ENCODE measurements at places on chromosomes 5 and 9.
A peak's percentile ranks its signal among the peaks of the same experiment; 100 is the strongest.

- no peak for DNase-seq
These were observed 70.5 kb upstream of the OR2K2 start for GRCh38 chr9:111400564-111400898.

- DNase-seq: peak; percentile 70
These were observed 89.7 kb upstream of the CCNG1 start for GRCh38 chr5:163347671-163348070.

DNA sequence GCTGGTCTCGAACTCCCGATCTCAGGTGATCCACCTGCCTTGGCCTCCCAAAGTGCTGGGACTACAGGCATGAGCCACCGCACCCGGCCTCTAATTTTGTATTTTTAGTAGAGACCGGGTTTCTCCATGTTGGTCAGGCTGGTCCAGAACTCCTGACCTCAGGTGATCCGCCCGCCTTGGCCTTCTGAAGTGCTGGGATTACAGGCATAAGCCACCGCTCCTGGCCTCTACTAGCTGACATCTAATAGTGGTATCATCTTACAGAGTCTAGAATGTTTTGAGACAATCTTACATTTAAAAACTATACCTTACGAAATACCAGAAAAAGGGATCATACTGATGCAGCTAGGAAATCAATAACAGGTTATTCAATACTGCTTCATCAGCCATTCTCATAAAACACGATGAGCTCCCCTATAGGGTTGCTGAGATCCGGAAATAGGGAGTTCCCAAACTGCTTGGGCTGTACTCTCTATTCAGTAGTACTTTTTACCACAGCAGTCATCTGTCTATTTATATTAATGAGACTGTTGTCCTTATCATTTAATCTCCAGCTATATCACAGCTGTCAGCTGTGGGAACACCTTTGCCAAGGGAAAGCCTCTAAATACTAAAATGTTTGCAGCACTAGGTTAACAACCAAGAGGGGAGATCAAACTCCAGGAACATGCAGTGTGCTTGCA is 8.1 kb upstream of the UBE2D2 start:
- DNase-seq: no peak

DNA sequence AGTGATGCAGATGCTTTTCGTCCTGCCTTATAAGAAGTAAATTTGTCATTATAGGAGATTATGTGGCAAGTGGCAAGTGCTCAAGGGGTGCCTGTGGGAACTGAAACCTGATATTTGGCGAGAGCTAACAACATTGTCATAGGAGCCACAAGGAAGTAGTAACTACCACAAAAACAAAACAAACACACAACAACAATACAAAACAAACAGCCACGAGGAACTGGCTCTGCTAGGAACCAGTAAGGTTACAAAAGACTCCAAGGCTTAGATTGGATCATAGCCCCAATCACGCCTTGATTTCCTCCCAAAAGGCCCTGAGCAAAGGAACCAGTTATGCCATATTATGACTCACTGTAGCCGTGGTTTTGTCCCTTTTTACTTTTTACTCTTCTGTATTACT is 1045.2 kb downstream of the CDH12 start:
- DNase-seq: no peak

DNA sequence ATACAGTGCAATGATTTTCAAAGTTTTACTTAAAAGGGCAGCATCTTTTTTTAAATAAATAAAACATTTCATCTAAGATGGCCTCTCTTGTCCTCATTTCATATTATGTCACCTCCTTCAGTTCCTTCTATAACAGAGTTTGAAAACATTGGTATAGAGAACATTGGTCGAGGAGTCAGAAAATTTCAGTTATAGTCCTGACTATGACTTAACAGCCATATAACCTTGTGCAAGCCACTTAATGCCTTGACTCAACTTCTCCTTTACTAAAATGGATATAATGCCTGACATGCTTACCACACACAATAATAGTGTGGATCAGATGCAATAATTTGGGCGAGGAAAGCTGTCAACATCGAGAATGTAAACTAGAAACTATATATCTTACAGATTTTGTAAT is 22.6 kb downstream of the SSBP2 start:
- DNase-seq: no peak

GRCh38 chr5:110377361-110377760 is 349.1 kb downstream of the TMEM232 start:
- no peak for DNase-seq

DNA sequence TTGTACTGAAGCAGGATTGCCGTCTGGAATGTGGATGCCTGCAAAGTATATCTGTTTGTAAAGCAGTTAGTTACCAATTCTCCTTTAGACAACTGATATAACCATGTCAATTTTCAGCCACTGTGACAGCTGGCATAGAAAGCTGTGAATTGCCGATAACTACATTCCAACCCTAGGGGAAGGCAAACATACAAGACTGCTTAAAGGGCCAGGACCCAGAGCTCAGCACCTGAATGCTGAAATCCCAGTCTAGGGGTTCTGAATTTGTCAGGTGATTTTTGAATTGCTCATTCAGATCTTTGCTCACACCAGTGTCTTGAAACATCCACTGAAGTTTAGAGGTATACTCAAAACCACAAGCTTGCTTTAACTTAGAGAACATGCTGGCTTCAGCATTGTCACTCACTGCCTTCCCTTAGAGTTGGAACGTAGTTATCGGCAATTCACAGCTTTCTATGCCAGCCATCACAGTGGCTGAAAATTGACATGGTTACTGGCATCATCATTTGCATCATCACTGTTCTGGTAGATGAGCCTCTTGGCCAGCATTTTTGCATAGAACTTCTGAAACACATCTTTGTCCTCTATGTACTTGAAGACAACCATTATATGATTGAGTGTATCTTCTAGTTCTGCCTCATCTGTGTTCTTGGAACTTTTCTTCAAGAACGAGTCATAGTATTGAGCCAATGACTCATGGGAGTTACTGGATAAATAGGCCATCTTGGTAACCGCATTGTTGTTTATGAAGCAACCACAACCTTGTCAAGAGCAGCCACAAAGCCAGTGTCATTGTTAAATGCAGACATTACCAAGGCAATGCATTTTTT is 82.1 kb downstream of the CCDC192 start:
- no peak for DNase-seq

DNA sequence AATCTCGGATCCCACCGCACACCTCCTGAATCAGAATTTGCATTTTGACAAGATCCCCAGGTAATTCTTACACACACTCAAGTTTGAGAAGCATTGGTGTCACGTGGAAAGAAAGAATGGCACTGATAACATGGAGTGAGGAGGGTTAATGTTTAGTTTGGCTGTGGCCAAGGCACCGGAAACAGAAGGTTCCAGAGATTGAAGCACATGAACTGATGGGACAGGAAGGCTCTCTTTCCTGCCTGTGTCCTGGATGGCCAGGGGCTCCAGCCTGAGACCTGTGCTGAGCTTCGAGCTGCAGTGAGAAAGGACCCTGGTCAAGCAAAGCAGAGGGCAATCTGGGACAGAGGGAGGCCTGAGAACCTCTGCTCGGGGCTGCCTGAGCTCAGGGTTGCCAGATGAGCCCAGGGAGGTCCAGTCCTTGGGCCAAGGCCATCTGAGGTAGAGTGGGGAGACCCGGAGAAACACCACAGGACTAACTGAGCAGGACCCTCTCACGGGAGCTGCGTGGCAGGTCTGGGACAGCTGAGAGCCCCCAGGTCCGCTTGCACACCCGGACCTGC is 27.3 kb downstream of the AFAP1L1 start:
- DNase-seq: no peak

GRCh38 chr5:135335031-135335828 is 63.8 kb downstream of the MACROH2A1 start:
- DNase-seq: no peak

GRCh38 chr5:170757182-170757601 is 26.3 kb upstream of the GABRP start:
- DNase-seq: no peak

DNA sequence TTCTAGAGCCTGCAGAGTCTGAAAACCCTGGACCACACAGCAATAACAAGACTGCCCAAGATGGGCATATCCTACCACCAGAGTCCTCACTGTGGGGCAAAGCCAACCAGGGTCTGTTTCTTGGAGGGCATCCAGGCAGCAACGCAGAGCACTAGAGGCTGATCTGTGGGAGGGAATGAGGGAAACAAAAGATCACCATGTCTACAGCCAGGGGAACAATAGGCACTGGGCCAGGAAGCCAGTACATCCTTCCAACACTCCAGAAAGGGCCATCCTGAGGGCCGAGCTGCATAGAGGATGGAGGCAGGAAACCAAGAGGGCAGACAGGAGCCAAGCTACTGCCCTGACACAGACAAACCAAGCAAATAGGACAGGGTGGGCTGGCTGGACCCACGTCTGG is 416.1 kb upstream of the IRX4 start:
- DNase-seq: no peak

GRCh38 chr9:75775966-75776691 is 114.3 kb upstream of the PCSK5 start:
- DNase-seq: no peak

- DNase-seq: no peak
These were observed 142.9 kb upstream of the NR3C1 start for GRCh38 chr5:143546394-143546793.

DNA sequence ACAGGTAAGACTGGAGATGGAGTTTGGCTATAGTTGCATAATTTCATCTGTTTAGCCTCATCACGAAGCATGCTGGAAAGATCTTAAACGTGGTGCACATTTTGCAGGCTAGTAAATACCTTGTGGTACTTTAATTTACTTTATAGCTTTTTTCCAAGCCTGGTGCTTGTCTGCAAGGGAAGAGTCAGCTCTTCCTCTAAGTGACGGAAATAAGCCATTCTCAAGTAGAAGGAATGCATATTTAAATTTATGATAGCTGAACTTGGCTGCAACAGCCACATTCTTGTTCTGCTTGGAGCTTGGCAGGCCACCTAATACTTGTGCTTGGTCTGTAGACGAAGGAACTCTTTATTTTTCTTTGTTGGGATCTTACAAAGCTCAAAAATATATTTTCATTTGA is 188.0 kb upstream of the PIK3R1 start:
- DNase-seq: no peak

DNA sequence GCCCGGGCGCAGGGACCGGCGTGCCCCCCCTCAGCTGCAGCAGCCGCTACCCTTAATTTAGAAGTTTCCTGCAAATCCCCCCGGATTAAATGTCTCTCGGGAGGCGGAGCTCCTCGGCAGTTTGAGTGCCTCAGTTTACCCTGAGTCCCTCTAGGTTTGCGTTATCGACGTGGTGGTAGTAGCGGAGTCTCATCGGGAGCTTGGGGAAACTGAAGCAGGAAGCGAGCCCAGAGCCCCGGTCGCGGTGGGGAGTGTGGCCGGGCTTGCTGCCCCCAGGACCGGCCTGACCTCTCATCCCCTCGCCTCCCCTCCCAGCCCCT is 529 bp upstream of the TPM2 start:
- DNase-seq: no peak

DNA sequence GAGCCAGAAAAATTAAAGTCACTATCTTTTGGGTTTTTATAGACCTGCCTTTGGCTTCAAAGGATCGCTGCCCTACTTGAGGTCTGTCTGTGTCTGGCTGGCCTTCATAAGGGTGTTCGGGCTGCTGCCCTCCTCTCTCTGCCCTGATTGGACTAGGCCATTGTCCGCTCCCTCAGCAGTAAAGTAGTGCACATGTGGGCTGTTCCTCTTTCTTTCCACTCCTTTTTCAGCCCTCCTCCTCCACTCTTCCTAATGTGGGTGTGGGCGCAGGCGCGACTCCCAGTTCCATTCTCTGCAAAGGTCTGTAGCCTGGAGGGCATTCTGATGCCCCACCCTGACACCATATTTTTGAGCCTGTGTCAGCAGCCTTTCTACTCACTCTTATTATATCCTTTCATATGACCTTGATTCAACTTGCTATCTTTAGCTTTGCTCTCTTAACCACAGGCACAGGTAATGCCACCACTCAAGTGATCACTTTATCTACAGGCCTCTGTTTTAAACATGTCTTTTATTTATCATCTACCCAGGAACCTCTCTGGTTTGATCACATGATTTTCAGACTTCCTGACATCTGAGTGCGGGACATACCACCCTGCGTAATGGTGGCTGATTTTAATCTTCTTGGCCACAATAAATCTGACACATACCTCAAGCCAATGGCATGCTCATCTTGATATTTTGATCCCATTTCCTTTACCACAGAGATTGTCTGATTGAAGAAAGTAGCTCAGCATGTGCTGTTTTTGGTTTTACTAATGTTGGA is 144.5 kb downstream of the AOPEP start:
- peak; percentile 78 for DNase-seq

- DNase-seq: no peak
These were observed 720.3 kb upstream of the RGMB start for GRCh38 chr5:98053170-98053569.

- DNase-seq: no peak
These were observed 197.1 kb downstream of the NSG2 start for GRCh38 chr5:174242573-174242972.

DNA sequence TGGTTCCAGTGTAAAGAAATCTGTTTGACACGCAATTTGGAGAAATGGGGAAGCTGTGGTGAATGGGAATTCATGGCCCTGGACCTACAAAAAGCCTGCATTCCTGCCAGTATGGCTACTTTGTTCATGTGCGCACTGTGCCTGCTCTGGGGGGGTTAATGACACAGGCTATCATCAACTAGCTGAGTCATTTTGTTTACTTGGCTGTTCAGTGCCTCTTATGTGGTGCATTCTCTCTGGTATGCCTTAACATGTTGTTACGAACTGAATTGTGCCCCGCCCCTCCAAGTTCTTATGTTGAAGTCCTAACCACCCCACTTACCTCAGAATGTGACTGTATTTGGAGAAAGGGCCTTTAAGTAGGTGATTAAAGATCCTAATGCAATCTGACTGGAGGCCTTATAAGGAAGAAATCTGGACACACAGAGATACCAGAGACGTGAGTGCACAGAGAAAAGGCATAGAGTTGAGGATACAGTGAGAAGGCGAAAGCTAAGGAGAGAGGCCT is 20.4 kb upstream of the UBAP1 start:
- peak; percentile 96 for DNase-seq

GRCh38 chr9:1008216-1008615 is 31.8 kb downstream of the DMRT3 start:
- no peak for DNase-seq

GRCh38 chr9:16337322-16338029 is 533.0 kb downstream of the BNC2 start:
- peak; percentile 91 for DNase-seq

GRCh38 chr5:115725522-115725921 is 90.9 kb downstream of the CDO1 start:
- DNase-seq: no peak

GRCh38 chr5:124733329-124733650 is 13.1 kb downstream of the ZNF608 start:
- DNase-seq: no peak

GRCh38 chr5:168948746-168949145 is 352.2 kb downstream of the SLIT3 start:
- peak; percentile 63 for DNase-seq

GRCh38 chr5:135255461-135256178 is 143.4 kb downstream of the MACROH2A1 start:
- DNase-seq: peak; percentile 57
